Cardiac muscle cell (in vitro differentiated cells and primary cell): ENCODE measurements at places on chromosomes 4 and X. TPM values are rescaled to one million over a fixed set of nuclear protein-coding genes. Genes with fewer than 3 reads are reported as not detected.

DNA sequence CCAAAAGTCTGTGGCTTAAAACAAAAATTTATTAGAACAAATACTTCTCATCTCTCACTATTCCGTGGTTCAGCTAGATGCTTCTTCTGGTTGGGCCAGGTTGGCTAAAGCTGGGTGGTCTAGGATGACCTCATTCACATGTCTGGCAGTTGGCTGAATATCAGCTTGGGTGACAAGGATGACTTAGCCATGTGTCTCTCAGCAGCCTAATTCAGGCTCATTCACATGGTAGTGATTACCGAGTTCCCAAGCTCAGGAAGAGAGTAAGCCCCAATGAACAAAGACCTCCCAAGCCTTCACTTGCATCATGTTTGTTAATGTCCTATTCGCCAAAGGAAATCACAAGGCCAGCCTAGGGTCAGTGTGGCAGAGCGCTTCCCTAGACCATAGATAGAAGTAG lies 119.4 kb downstream of the FANCB start:
- DNase-seq = no peak

- DNase-seq = no peak
Measured at GRCh38 chrX:150879855-150880807, 18.3 kb downstream of the CD99L2 start.

GRCh38 chr4:169268951-169269760 lies 1.6 kb downstream of the SH3RF1 start:
- DNase-seq = peak; percentile 90

The REELD1 gene
- total RNA-seq = not detected in 2 replicates

GRCh38 chrX:26606971-26607370 lies 391.0 kb downstream of the MAGEB5 start:
- DNase-seq = no peak

GRCh38 chr4:6087669-6088341 lies 69.6 kb upstream of the C4orf50 start:
- DNase-seq = peak; percentile 61

- no peak for DNase-seq
Measured at GRCh38 chrX:154021131-154021611, 1.5 kb upstream of the IRAK1 start.

The GABRE gene
- total RNA-seq = 1.5 and 2.5 TPM in 2 replicates

The P2RY8 gene
- total RNA-seq = not detected in 2 replicates

DNA sequence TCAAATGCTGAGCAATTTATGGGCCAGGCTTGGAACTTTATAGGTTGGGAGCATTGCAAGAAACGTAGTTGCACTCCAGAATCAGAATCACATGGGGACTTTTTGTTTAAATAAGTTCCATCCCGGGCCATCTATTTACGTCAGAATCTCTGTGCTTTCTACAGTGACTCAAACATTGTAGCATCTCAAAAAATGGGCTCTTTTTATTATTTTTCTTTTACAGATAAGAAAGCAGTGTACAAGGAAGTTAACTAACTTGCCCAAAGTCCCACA lies 10.2 kb downstream of the CC2D2A start:
- DNase-seq = no peak

DNA sequence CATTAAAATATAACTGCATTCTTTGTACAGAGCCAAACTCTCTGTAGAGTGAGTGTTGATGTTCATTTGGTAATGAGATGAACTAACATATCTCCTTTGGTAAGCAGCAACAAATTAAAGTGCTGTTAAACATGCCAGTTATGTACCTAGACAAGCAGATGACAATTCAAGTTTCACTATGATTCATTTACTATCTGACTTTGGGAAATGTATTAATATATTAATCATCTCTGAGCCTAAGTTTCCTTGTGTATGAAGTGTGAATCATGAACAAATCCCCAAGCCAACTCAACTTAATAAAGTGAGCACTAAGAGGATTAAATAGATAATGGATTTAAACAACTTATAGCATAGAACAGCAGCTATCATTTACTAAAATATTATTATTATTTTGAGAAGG lies 1044.2 kb downstream of the GLUD2 start:
- DNase-seq = no peak

The LANCL3 gene
- 0.28 and 0.33 TPM in 2 replicates for total RNA-seq

DNA sequence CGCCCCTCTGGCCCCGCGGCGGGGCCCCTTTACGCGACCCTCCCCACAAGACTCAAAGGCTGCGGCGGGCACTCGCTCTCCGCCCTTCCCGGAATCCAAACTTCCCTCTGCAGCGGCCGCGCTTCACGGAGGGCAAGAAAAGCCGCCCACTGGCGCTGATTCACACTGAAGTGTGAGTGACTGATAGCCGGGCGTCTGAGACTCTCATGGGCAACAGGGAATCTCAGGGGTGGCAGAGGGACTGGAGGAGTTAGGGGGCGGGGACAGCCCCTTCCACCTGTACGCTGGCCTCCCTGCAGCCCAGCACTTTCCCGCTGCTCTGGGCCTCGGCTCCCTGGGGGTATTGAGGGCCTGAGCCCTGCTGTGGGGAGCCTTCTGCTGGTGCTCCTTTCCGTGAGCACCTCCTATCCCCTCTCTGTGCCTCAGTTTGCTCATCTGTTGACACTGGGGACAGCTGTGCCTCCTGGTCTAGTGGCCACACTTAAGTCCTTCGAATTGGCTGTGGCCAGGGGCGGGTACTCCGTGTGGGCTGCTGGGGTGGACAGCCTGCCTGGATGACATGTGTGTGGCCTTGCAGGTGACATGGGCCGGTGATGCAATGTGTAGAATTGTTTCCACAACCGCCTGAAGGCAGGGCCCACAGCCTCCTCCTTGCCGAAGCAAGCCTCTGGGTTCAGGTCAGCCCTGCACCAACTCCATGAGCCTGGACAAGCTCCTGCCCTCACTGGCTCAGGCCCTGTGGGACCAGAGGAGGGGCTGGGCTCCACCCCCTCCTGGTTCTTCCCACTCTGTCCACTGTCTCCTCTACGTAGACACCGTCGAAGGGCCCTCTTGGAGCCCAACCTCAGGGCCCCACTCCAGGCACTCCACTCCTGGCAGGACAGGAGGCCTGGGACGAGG lies 951 bp downstream of the SH3BP2 start:
- DNase-seq = peak; percentile 75

- DNase-seq = no peak
Measured at GRCh38 chr4:21102667-21103066, 402.4 kb downstream of the PACRGL start.

The PNMA6E gene
- 0.06 TPM in 1 of 2 replicates, not detected in the other for total RNA-seq

- DNase-seq = peak; percentile 83
Measured at GRCh38 chr4:140884431-140885058, 128.4 kb upstream of the TBC1D9 start.

DNA sequence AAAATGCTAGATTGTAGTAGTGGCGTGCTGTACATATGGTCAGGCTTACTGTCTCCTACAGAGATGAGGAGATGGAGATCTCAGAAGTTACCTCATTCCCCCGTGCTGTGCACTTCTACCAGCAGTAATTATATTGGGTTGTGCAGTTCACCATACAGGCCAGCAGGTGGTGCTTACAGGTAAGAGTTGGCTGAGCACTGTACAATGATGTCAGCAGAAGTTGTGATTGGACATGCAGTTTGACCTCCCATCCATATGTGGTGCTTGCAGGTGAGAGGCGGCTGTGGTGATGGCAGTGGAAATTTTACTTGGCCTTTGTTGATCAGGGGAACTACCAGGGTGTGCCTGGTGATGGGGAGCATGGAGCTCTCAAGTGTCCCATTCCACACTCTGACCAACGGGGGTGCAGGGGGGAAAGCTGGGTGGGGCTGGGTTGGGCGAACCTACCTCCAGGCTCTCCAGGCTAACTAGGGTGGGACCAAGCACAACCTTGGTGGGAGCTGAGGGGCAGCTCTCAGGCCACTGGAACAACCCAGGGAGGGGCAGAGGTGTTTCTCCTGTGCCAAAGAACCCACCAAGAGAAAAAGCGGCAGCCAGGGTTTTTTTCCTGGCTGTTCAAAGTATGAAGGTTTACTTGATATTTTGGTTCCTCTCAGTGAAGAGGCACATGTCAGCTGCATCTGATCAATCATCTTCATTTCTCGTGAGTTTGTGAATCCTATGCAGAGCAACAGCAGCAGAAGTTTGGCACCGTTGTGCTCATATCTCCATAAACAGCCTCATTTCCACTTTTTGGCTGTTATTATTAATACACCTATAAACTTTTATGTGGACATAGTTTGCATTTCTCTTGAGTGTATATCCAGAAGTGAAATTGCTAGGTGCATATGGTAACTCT lies 73.8 kb upstream of the FREM3 start:
- peak; percentile 61 for DNase-seq

- no peak for DNase-seq
Measured at GRCh38 chrX:86604607-86605006, 456.4 kb downstream of the DACH2 start.
